Cerebellar nuclear complex (tissue), 1 donor: ENCODE measurements at places on chromosomes 4 and X.
A peak's percentile ranks its signal among the peaks of the same experiment; 100 is the strongest.

DNA sequence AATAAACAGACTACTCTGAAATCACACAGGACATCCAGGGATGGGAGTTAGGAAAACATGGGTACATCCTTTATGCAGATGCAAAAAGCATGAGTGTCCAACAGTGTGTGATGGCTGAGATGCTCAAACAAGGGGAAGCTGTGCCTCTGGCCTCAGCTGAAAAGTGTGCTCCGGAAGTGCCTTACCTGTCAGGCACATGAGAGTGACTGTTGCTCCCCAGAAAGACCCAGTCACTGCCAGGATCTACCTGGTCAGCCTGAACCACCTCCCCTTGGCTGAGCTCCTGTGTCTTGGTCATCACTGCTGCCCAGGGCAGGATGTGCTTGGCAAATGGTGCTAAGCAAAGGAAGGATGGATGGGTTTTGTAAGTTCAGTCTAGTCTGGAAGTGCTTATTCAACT lies 4.0 kb downstream of the PPP2R2C start:
- no peak for DNase-seq

- DNase-seq = no peak
These were observed 72.0 kb downstream of the SPRY1 start for GRCh38 chr4:123468479-123469031.

- no peak for DNase-seq
These were observed 166.8 kb downstream of the BCOR start for GRCh38 chrX:39930786-39931528.

DNA sequence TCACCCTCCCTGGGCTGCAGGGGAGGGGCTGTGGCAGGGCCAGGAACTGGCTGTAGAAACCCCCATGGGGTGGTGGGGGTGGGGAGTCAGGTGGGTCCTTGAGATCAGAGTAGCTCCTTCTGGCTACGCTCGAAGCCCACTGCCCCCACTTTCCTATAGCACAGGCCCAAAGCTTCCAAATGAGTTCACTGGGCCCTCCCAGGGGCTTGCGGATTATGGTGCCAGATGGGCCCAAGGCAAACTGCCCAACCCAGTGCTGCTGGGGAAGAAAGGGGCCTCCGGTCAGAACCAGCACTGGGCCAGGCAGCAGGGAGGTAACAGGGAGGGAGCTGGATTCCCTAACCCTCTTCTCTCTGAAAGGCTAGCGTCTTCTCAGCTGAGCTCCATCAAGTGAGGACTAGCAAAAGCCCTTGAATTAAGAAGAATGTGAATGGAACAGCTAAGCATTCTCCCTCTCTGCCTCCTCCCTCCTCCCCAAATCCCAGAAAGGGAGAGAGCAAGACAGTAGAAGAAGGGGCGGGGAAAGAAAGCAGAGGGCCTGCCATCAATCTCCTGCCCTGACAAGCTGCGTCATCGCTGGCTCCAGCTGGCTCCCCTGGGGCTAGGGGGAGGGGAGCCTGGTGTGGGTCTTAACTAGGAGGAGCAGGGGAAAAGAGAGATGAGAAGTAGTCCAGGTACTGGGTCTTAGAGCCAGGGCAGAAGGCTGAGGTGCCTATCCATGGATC lies 34.7 kb downstream of the FRMPD3 start:
- no peak for DNase-seq

DNA sequence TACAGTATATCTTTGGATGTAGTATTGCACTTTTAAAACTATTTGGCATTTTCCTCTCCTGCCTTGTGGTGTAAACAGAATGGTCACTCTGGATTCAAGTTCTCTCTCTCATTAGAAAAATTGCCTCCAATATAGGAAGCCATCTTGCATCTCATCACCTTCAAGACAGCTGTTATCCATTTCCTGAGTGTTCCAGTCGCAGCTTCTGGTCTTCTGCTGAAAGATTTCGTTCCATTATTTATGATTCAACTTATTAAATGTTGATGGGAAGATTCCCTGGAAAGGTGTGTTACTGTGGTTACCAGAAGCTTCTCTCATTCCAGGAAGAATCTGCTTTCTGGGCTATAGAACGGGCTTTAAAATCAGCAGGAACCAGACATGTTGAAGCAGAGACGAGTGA lies 568.3 kb upstream of the SLIT2 start:
- DNase-seq = no peak

- no peak for DNase-seq
These were observed 57.8 kb upstream of the ADGRA3 start for GRCh38 chr4:22573641-22574040.

- DNase-seq = no peak
These were observed 75.8 kb upstream of the PCDH18 start for GRCh38 chr4:137608085-137608484.

DNA sequence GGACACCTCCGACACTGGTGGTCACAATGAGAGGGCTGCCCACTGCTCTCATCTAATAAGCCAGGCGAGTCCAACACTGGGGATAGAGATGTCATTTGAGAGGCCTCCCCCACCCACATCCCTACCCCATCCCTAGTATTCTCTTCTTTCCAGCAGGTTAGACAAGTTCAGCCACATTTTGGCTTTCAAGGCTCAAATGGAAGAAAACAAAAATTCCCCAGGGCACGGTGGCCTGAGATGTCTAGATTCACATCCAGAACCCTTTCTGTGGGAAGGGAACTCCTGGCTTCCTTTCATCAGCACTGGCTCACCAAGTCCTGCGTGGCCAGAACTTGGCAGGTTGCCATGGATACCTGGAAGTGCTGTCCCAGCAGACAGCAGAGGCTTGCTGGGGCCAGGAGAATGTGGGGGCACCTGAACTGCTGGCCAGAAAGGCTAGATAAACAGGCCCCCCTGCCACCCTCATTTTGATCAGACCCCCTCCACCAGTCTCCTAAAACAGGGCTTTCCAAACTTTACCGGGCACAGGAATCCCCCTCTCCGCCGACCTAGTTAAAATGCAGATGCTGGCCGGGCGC lies 1.3 kb upstream of the NYX start:
- no peak for DNase-seq

DNA sequence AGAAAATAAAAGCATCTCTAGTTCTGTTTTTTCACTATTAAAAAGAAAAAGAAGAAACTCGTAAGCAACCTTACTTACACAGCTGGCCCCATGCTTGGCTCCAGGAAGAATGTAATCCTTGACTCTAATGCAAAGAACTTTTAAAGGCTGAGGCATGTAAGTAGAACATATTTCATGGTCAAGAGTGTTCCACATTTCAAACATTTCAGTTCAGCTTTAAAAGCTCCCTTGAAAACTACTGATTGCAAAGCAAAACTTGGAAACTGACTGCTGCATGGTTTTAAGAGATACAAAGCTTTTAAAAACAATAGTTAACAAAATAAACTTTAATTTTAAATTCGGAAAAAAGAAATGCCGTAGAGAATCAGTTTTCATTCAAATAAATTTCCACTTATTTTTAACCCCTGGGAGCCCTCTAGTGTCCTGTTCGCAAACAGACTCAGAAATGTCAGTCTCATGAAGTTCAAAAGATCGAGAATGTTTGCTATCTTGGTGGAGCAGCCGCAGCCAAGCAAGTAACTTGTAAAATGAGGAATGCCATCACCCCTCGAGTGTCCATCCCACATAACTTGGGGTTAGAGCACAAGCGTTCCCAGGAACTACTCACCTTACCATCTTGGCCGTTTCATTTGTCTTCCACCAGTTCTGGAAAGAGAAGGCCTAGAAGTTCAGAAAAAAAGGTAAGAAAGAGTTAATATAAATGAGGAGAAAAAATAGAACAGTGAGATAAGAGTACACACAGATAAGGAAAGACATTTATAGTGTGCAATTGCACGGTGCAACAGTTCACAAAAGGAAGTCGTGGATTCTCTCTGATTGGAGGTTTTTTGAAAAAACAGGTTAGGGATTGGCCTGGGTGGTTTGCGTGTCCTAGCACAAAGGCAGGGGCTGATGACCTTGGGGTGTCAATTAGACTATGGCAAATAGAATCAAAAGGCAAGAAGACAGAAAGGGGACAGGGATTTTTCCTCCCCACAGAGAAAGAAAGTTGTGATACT lies at the start of gene GASK1B:
Gene GASK1B (minus strand): TSS at position 765 of the 998 bp plus-strand sequence. CDS start 1,650 bp downstream, outside the sequence.
- no peak for DNase-seq

DNA sequence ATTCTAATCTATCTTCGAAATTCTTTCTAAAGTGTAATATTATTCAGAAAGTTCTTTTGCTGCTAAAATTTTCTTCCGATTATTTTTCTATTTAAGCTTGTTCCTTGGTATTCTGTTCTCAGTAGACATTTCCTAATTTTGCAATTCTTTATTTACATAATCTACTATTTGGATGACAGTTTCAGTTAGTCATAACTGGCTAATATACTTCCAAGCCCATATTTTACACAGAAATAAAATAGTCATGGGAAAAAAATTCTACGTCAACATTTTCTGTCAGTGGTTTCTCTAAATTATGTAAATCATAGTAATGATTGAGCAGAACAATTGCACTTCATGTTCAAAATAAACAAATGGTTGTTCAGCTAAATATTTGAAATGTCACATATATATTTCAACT lies 178.0 kb upstream of the ANKRD50 start:
- no peak for DNase-seq

- no peak for DNase-seq
These were observed 53.6 kb upstream of the TLR3 start for GRCh38 chr4:186015212-186015817.

GRCh38 chr4:185911556-185912064 lies 99.6 kb upstream of the SORBS2 start:
- DNase-seq = no peak

- DNase-seq = no peak
These were observed 1047.6 kb downstream of the TECRL start for GRCh38 chr4:63361628-63362027.

- DNase-seq = no peak
These were observed 22.6 kb downstream of the SLC25A4 start for GRCh38 chr4:185165605-185166063.

DNA sequence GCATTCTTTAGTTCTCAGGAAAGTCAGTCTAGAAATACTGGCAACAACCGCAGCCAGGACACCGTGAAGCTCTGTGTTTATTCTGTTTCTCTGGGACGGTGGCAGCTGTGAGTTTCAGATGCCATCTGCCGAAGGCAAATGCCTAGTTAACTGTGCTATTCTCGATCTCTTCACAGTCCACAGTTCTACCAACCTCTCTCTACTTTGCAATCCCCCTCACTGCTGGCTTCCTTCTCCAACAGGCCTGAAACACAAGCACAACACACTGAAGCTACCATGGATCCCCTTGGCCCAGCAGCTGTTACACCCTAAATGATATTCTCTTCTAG lies 118.8 kb downstream of the ZNF827 start:
- peak; percentile 51 for DNase-seq

DNA sequence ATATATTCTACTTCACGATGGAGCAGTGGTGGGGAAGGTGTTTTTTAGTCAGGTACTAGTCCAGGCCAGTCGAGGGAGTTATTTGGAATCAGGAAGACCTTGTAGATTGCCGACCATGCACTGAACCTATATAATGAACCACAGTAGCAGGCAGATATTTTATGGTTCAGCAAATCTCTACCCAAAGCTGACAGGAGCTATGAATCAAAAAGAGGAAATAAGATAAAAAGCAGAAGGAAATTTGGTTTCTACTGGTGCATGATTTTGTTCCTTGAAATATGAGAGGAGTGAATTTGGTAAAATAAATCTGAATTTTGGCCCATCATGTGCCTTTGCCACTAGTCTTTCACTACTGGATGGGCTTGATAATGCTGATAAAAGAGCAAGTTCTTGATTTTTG lies 924.3 kb upstream of the DIAPH2 start:
- no peak for DNase-seq

- DNase-seq = no peak
These were observed 19.5 kb downstream of the RELL1 start for GRCh38 chr4:37666625-37667071.

DNA sequence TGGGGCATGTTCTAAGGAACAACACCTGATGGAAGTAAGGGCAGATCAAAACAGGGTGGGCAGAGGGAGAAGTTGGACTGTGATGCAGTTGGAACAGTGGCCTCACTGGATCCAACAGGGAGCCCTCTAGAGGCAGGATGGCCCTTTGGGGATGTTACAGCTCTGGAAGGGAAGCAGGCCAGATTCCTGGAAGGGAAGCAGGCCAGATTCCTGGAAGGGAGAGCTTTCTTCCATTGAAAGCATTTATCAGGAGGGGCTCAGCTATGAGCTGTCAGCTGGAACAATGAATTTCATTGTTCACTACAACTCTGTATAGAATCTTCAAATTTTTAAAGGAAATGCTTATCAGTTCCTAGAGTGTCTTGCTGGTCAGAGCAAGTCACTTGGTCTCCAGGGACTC lies 17.7 kb downstream of the IL15 start:
- no peak for DNase-seq

DNA sequence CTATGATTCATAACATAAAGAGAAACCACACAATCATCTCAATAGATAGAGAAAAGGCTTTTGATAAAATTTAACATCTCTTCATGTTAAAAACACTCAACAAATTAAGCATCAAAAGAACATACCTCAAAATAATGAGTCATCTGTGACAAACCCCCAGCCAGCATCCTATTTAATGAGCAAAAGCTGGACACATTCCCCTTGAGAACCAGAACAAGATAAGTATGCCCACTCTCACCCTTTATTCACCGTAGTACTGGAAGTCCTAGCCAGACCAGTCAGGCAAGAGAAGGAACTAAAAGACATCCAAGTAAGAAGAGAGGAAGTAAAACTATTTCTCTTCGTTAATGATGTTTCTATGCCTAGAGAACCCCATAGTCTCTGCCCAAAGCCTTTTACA lies 507.2 kb downstream of the PABPC4L start:
- DNase-seq = no peak

DNA sequence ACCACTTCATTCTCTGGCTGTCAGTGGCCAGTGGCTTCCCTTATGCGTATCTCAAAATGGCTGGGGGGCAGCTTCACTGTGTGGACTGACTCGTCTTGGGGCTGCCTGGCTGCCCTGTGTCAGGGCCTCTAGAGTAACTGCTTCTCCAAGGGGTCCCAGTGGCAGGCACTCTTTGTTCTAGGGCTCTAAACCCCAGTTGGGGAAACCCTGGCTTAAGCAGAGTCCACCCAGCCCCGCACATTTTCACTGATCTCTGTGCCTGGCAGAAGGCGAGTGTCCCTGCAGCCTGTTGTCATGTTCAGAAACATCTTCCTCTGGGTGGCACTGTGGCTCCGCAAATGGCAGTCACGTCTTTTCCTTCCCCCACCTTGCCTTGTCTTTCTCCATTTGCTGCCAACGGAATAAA lies 59.7 kb downstream of the NBDY start:
- peak; percentile 43 for DNase-seq

- no peak for DNase-seq
These were observed 149.2 kb downstream of the STK32B start for GRCh38 chr4:5200513-5200912.
